CD4-positive, alpha-beta T cell treated with Interleukin-4 for 1 hour (primary cell): ENCODE measurements at places on chromosomes 5 and 9.

DNA sequence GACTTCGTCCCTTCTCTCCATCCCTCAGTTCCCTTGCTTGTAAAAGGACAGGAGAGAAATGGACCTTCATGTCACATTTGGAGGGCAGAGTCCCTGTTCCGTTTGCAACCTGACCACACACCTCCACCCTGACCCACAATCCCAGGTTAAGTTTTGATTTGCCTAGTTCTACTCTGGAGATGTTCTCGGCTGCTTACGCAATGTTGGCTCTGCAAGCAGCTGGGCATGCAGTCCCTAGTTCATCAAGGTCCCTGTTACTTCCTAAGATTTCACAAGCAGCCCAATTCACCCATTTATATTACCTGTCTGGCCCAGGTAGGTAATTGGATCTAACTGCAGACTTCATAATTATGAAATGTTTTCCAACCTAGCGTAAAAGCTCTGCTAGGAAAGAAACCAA, 28.8 kb downstream of the SLIT3 start:
- no peak for DNase-seq

- DNase-seq, result peak; percentile 48
Measured at GRCh38 chr5:75023368-75024159, 28.8 kb downstream of the GCNT4 start.

DNA sequence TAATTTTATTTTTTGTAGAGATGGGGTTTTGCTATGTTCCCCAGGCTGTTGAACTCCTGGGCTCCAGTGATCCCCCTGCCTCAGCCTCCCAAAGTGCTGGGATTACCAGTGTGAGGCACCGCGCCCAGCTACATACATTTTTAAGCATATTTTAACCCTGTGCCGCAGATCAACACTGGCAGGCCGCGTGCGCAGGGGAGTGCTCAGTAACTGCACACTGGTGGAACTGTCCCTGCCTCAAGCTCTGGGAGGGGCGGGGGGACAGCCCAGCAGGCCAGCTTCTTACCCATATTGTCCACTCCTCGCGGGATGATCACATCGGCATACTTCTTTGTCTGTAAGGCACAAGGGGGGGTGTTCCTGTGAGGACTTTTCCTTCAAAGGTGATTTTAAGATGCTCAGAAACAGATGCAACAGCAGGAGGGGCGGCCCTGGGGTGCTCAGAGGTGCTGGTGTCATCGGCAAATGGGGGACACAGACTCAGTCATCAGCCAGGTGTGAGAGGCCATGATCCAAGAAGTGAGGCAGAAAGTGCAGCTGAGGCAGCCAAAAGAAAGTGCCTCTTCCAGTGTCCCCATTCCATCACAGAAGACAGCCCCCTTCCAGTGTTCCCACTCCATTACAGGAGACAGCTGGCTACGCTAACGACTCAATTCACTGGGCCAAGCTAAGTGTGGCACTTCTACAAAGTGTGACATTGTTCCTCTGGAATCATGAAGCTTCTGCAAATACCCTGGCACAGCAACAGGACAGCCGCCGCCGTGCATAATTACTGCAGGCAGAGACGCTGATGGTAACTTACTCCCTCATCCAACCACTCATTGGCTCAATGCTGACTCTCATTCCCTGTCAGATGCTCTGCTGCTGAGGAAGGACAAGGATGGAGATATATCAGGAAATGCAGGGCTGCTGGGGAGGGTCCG, 5.2 kb downstream of the UCK1 start:
- DNase-seq, result no peak

- no peak for DNase-seq
Measured at GRCh38 chr5:75055727-75056144, 3.4 kb upstream of the GCNT4 start.

GRCh38 chr9:127968042-127968441, 12.7 kb downstream of the EEIG1 start:
- DNase-seq, result no peak

- DNase-seq, result no peak
Measured at GRCh38 chr9:73743826-73744225, 592.2 kb downstream of the ANXA1 start.

GRCh38 chr9:133880136-133880535, 112.0 kb downstream of the VAV2 start:
- no peak for DNase-seq

DNA sequence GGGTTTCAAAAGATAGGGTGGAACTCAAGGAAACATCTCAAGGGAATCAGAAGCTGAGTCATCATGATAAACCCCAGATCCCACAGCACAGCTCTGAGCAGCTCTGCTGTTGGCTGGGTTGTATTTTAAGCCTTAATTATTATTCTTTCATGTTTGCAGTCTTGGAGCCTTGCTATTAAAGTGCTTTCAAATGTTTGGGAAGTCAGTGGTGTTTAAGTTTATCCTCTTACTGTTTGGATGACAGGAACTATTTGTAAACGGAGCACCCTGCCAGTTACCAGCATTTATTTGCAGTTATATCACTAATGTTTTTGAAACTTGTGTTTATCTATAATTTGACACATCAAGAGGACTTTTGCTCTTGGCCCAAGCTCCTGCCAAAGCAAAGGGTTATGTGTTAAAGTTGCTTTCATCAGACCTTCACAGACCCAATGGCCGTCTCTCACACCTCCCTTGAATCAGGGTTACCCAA, 141.1 kb upstream of the SPDL1 start:
- DNase-seq, result no peak

DNA sequence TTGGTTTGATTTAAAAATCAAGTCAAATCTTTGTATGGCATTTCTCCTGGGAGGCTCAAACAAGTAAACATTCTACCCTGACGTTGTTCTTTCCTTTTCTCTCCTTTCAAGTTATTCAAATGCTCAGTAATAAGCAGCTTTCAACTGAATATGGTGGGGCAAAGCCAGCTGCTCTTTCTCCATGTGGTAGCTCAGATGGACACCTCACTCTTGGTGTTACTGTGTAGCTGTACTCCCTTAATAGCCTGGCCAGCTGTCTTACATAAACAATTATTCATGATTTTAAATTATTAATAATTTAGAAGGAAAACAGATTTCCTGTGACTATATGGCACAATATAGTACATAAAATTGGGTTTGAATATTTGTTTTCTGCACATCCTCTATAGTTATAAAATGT, 165.2 kb downstream of the PDE4D start:
- no peak for DNase-seq

- no peak for DNase-seq
Measured at GRCh38 chr9:20906326-20906725, 125.1 kb downstream of the HACD4 start.

- DNase-seq, result no peak
Measured at GRCh38 chr9:115146581-115147021, 28.6 kb upstream of the TNC start.

DNA sequence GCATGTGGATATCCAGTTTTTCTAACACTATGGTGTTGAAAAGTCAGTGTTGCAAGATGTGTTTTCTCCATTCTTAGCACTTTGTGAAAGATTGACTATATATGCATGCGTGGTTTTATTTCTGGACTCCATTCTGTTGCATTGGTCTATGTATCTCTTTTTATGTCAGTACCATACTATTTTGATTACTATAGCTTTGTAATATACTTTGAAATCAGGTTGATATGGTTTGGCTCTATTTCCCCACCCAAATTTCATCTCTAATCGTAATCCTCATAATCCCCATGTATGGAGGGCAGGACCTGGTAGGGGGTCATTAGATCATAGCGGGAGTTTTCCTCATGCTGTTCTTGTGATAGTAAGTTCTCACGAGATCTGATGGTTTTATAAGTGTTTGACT, 6.5 kb downstream of the RIC1 start:
- DNase-seq, result no peak

- peak; percentile 10 for DNase-seq
Measured at GRCh38 chr5:180791611-180792213, 10.9 kb downstream of the MGAT1 start.

DNA sequence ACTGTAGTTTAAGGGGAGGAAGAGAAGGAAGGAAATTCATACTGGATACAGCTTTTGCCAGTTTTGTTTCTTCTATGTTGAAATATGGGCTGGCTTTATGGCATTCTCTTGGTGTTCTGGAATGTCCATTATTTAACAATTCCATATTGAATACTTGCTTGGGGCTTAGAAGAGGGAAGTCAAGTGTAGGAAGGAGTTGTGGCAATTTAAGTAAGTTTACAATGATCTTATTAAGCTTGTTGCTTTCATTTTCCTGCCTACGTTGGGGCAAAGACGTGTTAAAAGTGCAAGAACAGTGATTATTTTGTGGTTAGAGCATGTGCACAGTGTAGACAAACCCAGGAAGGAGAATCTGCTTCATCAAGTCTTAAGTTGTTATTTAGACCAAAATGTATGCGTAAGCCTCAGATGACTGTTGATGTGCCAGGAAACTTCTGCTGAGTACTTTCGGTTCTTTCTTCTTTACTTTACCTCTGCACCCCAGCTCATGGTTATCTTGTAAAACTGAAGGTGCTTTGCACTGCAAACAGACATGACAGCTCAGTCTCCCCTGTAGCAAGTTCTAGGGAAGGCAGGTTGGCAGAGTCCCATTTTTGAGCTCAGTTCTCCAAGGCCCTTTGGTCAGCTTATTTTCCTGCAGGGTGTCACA, 75.8 kb downstream of the F2RL2 start:
- peak; percentile 83 for DNase-seq

DNA sequence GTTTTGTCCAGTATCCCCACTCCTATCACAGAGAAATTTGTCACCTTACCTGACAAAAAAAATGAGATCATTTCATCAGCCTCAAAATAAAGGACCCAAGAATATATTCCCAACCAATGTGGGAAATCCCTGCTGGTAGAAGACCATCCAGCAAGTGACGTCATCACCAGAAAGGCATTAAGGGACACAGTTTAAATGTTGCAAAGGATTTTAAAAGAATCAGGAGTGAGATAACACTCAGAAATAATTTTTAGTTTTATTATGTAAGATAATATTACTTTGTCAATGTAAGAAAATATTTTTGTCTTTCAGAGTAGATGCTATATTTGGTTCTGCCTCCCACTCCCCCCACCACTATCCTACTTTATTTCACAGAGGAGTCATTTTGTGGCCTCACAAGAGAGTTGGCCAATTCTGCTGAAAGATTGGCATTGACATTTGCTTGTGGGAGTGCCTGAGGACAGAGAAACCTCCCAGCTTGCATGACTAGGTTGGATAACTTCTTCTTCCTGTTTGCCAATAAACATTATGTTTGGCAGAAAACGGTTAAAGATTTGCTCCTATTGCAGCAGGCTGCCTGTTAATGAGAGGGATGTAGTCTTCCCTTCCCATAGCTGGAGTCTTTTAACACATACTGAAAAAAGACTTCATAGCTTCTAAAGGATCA, 288.6 kb upstream of the DAB2 start:
- no peak for DNase-seq

- no peak for DNase-seq
Measured at GRCh38 chr9:121972501-121972981, 120.6 kb downstream of the TTLL11 start.

- DNase-seq, result no peak
Measured at GRCh38 chr9:89038382-89039103, 47.3 kb downstream of the S1PR3 start.

- no peak for DNase-seq
Measured at GRCh38 chr9:7095058-7095457, 337.3 kb downstream of the KDM4C start.

DNA sequence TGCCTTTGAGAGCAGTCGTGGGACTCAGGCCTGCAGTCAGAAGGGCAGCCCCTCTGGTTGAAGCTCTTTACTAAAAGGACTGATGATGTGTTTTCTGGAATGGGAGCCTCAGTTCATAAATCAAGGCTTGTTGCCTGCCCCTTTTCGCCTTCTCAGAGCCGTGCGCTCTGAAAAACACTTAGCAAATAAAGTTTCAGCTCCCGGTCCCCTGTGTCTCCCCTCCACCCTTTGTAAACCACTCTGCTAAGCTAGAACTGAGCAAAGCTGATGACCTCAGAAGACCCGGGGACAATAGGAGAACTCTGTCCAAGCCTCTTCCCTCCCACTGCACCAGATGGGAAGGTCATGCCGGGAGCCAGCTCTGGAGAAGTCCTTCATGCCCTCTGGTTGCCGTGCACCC, 39.3 kb upstream of the ADRA1B start:
- no peak for DNase-seq

DNA sequence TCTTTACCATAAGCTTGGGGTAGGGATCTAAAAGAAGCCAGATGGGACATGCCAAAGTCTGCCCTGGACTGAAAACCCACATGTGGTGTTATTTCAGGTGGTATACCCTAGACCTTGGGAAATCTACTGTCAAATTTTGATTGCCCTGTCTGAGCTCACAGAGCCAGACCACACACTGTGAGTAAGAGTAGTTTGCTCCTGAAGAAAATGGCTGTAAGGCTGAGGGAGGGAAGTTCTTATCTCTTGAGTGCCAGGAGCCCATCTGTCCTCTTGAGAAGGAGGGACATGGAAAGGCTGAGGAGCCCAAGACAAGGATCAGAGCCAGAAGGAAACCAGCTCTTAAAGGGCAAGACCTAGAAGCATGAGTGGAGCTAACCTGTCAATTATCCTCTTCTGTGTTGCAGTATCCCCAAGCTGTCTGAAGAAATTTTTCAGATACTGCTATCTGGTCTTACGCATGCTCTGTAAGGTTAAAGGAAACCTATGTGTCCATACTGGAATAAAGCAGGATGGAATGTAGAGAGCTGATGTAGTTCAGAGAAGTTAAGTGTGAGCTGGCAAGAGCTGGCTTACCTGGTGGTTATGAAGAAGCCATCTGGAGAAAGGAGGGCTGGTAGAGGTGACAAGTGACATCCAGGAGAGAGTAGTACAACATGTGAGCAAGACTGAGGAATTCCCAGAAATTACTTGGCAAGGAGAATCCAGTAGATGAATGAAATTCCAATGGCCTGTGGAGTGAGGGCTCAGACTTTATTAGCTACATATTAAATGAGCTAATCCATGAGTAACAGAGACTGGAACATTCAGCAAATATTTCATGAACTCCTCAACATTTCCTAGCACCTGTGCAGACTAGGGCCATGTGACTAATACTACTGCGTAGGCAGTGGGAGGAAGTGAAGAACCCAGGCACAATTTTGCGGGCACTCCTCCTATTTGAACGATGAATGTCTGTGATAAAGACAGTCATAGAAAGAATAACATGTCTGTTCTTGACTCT, 389.1 kb upstream of the KIF2A start:
- no peak for DNase-seq
